NCI-H748 treated with DMSO at 0.1 percent for 48 hours (cell line): ENCODE measurements at places on chromosomes 2 and 18.
A peak's percentile ranks its signal among the peaks of the same experiment; 100 is the strongest.

- no peak for DNase-seq
Observed at GRCh38 chr2:113894156-113894743, 4.4 kb downstream of the ACTR3 start.

GRCh38 chr2:129923265-129924091 is 56.0 kb upstream of the RAB6C start:
- peak; percentile 69 for DNase-seq

GRCh38 chr2:1553671-1554295 is 140.5 kb downstream of the TPO start:
- no peak for DNase-seq

- DNase-seq = no peak
Observed at GRCh38 chr2:13905831-13906230, 726.7 kb upstream of the LRATD1 start.

GRCh38 chr2:45964223-45964841 is 312.9 kb downstream of the PRKCE start:
- no peak for DNase-seq

DNA sequence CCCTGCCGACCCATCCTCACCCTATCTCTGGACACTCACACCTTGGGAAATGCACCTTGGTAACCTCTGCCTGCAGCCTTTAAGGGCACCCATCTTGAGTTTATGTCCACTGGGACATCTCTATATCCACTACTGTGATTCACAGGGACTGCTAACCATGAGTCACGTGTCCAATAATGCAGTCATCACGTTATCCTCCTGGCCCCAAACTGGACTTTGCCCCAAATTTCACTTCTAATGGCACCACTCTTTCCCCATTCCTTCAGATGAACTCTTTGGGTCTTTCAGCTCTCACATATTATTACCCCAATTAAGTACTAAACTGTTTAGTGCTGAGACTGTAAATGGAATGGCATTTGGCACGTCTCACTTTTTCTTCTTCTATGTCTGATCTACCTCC is 71.2 kb upstream of the TMEM200C start:
- DNase-seq = no peak

GRCh38 chr2:64880193-64880951 is 108.8 kb upstream of the SLC1A4 start:
- no peak for DNase-seq

DNA sequence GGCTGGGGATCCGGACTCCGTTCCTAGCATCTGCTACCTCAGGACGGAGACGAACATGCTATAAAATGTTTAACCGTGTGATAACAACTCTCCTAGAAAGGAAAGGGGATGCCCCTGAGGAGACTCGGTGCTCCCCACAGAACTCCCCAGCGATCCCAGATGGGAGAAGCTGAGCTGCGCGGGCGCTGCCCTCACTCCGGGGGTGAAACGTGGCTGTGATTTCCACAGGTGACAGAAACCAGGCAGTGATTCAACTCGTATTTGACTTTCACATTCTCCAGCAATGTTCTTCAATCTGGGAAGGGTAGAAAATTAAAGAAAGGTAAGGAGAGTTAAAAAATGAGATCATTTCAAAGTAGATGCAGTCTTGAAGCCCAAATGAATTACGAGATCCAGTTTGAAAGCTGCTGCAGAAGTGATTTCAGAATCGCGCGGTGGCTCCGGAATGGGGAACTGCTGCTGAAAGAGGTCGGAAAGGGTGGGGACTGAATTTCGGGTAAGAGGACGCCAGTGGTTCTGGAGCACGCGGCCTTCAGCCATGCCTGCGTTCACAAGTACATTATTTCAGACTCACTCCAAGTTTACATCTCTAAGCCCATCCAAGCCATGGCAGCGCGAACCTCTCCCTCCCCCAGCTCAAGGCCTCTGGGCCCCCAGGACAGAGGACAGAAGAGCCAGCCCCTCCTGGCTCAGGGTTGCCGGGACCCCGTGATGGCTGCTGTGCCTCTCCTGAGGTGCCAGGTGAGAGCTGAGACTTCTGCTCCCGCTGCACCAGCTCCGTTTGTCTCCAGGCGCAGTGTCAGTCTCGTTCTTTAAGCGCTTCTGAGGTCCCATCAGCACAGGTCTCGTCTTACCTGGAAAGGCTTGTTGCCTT is 39.5 kb downstream of the ADNP2 start:
- DNase-seq = no peak

- no peak for DNase-seq
Observed at GRCh38 chr2:158477202-158477601, 20.4 kb downstream of the PKP4 start.

DNA sequence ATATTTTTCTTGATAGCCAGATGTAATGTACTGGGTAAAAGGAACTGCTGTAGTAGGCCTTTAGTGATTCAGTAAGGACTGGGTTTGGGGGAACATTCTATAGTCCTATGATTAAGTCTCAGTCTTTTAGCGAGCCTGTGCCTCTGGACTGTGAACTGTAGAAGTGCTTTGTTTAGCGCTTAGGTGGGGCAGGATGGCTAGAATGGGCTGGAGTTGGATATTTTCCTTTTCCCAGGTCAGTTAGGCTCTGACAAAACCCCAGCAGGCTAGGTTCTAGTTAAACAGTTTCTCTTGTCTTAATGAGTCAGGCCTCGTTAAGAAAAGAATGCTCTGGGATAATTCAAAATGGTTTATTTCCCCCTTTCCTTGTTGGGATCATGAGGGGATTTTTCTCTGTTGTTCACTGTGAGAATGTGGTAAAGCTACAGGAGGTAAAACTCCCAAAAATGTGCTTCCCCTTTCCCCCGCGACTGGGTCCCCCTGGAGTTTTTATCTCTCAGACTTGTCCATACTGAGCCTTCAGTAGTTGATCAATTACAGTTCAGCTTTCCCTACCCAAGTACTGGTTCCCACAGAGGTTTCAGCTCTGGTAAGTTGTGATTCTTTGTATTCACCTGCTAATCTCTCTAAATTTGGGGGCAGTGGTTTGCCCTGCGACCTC is 31.5 kb downstream of the EHBP1 start:
- DNase-seq = no peak

DNA sequence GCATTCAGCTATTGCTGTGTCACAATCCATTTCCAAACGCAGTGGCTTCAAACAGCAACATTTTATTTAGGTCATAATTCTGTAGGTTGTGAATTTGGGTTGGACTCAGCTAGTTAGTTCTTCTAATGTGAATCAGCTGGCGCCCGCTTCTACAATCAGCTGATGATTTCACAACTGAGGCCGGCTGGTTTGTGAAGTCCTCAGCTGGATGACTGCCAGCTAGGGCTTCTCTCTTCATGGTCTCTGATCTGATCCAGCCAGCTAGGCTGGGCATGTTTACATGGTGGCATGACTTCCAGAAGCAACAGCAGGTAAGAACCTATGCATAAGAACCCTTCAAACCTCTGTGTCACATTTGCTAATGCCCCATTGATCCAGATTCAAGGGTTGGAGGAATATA is 172.0 kb downstream of the SLC4A10 start:
- no peak for DNase-seq

DNA sequence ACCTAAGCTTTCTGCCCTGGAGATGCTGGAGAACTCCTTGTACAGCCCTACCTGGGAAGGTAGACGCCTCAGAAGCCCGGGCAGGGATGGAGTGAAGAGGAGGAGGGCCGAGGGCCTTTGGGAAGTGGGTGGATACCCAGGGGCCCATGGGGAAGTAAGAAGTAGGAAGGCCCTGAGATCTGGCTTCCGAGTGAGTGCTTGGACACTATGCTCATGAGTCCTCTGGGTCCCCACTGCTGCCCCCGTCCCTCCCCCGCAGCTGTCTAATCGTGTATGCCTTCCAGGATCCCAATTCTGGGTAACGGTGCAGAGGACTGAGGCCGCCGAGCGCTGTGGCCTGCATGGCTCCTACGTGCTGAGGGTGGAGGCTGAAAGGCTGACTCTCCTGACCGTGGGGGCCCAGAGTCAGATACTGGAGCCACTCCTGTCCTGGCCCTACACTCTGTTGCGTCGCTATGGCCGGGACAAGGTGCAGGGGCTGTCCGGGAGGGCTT is 1.1 kb downstream of the DOK1 start:
- no peak for DNase-seq

GRCh38 chr18:7576077-7576476 is 9.0 kb downstream of the PTPRM start:
- DNase-seq = no peak

DNA sequence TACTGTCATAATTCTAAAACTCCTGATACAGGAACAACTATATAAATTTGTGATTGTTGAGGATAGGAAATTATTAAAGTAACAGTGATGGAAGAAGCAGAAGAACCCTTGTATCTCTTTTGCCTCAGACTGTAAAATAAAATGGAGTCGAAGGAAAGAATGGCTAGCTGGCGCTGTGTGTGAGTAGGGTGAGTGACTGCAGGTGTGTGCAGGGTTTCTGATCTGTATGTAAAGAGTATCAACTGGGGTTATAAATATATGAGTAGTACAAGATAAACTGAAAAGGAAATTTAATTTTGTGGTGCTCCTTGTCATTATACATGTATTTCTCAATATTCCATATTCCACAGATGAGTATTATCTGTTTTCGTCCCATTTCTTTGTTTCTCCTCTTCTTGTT is 15.2 kb downstream of the POLI start:
- DNase-seq = no peak
